ENCODE measurements at places on chromosomes 16 and 17.

DNA sequence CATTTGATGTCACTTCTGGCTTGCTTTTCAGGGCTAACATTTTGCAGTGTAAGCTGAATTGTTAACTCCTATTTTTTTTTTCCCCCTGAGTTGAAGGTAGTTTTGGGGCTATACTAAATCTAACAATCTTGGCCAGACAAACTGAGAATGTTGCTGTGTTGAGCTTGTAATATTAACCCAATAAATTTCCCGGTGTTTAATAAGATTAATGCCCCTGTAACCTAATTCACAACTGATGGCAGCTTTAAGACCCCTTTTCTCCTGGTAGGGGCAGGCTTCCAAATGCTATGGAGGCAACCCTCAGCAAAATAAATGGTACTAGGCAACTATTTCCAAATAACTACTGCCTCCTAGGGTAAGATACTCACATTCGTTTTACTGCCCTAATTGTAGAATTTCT lies 549.6 kb upstream of the KIF2B start:
- DNase-seq, result no peak

DNA sequence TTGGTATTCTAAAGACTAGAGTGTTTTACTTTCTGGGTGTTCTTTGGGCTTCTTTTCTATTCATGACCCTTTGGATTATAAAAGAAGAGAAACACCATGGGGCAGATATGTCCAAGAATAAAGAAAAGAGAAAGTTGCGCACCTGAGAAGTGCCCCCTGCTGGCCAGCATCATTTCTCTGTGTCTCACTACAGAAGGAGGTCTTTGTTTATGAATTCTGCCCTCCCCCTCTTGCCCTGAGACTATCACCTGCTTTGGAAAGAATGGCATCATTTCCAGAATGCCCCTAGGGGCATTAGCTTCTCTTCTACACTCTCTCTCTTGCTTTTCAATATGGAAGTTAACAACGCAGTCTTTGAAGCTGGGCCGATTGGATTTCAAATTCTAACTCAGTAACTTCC lies 45.0 kb downstream of the CDH13 start:
- DNase-seq, result no peak

DNA sequence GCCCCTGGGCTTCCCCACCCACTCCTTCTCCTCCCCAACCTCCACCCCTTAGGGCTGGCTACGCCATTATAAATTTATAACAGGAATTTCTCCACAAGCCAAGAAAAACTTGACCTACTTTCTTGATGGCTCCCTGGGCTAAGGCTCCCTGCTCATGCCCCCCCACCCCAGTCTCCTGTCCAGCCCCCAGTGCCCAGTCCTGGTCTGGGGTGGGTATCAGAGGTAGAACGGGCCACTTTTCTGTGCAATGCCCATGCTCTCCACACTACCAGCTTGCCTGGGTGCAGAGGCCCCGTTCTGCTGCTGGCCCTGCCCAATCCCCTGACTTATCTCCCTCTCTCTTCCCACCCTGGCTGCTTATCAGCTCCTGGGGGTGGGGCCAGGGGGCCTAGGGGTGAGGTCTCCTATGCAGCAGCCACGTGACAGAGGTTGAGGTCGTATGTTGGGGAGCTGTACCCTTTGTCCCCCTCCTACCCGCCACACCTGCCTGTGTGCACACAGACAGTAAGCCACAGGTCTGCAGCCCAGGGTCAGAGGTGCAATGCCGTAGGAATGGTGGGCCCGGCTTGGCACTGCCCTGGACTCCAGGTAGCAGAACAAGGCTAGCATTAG lies 10.1 kb downstream of the THRA start:
- no peak for DNase-seq

GRCh38 chr17:83171661-83172060 lies 92.3 kb downstream of the METRNL start:
- no peak for DNase-seq

DNA sequence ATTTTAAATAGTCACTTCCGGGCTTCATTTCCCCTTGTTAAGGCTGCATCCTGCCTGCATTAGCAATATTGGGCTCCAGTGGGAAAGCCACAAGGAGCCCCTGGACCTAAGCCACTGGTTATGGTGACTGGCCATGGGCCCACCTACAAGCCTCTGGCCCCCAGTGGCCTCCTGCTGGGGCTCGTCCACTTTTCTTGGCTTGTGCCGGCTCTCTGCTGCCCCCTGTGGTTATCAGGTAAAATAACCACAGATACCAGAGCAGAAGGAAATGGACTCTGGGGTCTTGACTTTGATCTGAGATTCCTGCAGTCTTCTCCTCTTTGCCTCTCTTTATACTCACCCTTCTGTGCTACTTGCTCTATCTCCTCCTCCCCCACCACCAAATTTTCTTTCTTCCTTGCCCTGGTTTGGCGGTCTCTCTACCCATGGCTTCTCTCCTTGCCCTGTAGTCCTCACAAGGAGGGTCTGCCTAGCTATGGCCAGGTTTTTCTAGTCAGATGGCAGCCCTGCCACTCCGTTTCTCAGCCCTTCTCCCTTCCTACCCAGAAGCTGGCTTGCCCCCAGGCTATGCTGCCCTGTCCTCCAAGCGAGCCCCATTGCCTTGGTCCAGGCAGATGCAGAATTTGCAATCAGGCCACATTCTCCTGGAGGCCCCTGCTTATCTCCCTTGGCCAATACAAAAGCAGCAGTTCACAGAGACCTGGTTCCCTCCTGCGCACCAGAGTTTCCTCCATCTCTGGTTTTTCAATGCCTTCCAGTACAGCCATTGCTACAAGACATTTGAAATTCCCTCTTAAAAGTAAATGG lies 82.9 kb upstream of the RCVRN start:
- no peak for DNase-seq

GRCh38 chr17:8025176-8025911 lies 13.5 kb upstream of the ALOX15B start:
- no peak for DNase-seq

GRCh38 chr17:47275245-47275984 lies 21.8 kb downstream of the ITGB3 start:
- no peak for DNase-seq

- no peak for DNase-seq
These were observed 47.0 kb downstream of the SMURF2 start for GRCh38 chr17:64615028-64615677.

GRCh38 chr17:77460514-77461046 lies 319.8 kb downstream of the SEC14L1 start:
- DNase-seq, result no peak

GRCh38 chr17:76449126-76449525 lies 3.8 kb downstream of the UBE2O start:
- no peak for DNase-seq

DNA sequence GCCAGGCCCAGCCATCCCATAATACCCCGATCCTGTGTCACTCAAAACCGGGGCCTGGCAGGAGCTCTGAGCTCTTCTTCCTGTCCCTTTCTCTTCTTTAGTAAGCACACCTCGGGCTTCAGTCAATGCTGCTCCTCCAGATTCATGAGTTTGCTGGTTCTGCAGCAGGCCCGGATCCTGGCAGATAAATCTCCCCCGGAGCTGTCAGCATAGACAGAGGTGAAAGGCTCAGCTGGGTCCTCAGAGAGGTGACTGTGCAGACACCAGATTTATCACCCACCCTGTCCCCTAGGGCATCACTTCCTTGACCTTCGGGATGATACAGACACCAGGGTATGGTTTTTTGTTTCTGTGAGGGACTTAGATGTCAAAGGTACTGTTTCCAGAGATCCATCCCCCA lies 242.5 kb upstream of the N4BP1 start:
- DNase-seq, result no peak

- DNase-seq, result no peak
These were observed 123.9 kb downstream of the RPTOR start for GRCh38 chr17:80668375-80669148.

- no peak for DNase-seq
These were observed 56.9 kb downstream of the TIMM22 start for GRCh38 chr17:1053661-1054360.

GRCh38 chr16:22614271-22614947 lies 103.7 kb downstream of the NPIPB5 start:
- DNase-seq, result no peak
